ENCODE measurements at places on chromosomes 16 and 17.

GRCh38 chr16:23302045-23302956 is at the start of gene SCNN1B:
Gene SCNN1B, plus strand, starts transcription at chr16:23302302. Its CDS starts 46,298 bp downstream, at chr16:23348600.
- no peak within 1 kb of the TSS for H3K27ac ChIP-seq
- H3K27me3 ChIP-seq: no peaks in the 10 kb centered on the region
- peaks cover 3% of the 10 kb centered on the region for H3K4me1 ChIP-seq
- H3K4me3 ChIP-seq: no peak within 1 kb of the TSS

DNA sequence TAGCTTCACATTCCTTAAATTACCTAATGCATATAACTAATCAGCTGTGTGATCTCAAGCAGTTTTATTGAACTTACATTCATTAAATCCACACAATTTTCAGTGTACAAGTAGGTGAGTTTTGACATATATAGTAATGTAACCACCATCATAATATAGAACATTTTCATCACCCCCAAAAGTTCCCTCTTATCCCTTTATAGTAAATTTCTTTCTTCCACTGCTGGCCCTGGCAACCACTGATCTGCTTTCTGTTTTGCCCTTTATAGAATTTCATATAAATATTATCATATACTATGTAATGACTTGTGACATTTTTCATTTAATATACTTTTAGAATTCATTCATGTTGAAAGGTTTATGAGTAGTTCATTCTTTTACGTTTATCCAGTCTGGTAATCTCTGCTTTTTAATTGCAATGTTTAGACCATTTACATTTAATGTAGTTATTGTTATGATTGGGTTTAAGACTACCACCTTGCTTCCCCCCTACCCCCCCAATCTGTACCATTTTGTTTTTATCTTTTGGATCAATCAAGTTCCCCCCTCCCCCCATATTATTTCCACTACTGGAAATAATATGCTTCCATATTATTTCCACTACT is 125.3 kb upstream of the NACA2 start:
- no peak overlapping the region for H3K27ac ChIP-seq
- no peaks in the 10 kb centered on the region for H3K27me3 ChIP-seq
- DNase-seq: no peak
- H3K4me1 ChIP-seq: no peaks in the 10 kb centered on the region
- no peak overlapping the region for H3K4me3 ChIP-seq

DNA sequence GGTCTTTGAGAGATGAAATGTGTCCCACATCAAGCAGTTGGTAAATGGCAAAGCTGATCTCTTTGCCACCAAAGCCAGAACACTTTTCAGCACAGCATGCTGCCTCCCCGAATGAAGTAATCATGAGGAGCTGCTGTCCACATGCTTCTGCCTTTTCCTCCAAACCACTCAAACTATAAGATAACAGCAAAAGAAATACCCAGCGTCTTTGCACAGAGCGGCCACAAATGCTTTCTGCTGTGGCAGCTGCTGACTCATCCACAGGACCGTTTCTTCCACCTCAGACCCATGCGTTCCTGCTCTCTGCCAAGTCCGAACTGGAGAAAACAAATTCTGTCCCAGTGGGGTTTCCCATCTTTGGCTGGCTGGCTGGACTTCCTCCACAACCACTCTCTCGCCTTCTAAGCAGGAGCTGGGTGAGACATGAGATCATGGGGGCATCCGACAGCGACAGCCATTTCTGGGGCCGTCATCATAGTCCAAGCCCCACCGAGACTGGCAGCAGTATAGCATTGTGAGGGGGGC is 27.1 kb downstream of the TBC1D3B start:
- H3K4me1 ChIP-seq: peaks cover 21% of the 10 kb centered on the region
- no peaks in the 10 kb centered on the region for H3K36me3 ChIP-seq
- H3K27ac ChIP-seq: no peak overlapping the region
- no peak overlapping the region for H3K4me3 ChIP-seq

- no peaks in the 10 kb centered on the region for H3K27me3 ChIP-seq
- no peaks in the 10 kb centered on the region for H3K36me3 ChIP-seq
- no peak overlapping the region for H3K27ac ChIP-seq
- no peak for DNase-seq
- H3K4me1 ChIP-seq: no peaks in the 10 kb centered on the region
- no peak overlapping the region for H3K4me3 ChIP-seq
Observed at GRCh38 chr17:15915961-15916360, 29.0 kb upstream of the ADORA2B start.

- H3K4me1 ChIP-seq: no peaks in the 10 kb centered on the region
- DNase-seq: no peak
- no peaks in the 10 kb centered on the region for H3K27me3 ChIP-seq
- no peak overlapping the region for H3K27ac ChIP-seq
Observed at GRCh38 chr16:56700195-56700594, 17.9 kb downstream of the MT1X start.

- H3K4me3 ChIP-seq: no peak overlapping the region
- peaks cover 11% of the 10 kb centered on the region for H3K4me1 ChIP-seq
- H3K27me3 ChIP-seq: no peaks in the 10 kb centered on the region
- H3K27ac ChIP-seq: no peak overlapping the region
Observed at GRCh38 chr17:80113033-80113484, 11.7 kb downstream of the GAA start.

DNA sequence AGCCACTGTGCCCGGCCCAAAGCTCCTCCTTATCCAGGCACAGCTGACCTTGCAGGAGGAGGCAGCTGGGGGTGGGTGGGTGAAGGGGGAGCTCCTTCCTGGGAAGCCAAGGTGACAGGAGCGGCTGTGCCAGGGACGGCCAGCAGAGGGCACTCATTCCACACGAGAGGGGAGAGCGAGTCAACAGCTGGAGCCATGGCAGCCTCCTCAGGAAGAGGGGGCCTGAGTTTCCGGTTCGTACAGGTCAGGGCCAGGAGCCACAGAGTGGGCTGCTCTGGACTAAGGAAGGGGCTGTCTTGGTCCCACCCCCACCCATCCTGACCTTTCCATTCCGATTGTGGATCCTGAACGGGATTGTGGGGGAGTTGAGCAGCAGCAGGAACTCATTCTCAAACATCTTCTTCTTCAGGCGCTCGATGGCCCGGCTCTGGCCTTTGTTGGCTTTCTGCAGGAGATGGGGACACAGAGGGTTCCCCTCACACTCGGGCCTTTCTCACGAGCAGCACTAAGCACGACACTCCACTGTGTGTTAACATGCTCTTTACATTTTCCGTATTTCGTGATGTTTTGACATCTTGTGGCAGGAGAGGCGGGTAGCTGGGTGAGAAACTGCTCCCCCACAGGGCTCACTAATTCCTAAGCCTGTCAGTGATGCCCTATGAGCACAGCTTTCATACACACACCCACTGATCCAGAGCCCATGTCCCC is 61.6 kb downstream of the TIMM22 start:
- H3K4me1 ChIP-seq: no peaks in the 10 kb centered on the region
- peaks cover 34% of the 10 kb centered on the region for H3K36me3 ChIP-seq
- no peak overlapping the region for H3K27ac ChIP-seq
- no peaks in the 10 kb centered on the region for H3K27me3 ChIP-seq

- no peaks in the 10 kb centered on the region for H3K27me3 ChIP-seq
- no peaks in the 10 kb centered on the region for H3K36me3 ChIP-seq
- DNase-seq: no peak
- H3K4me3 ChIP-seq: no peak overlapping the region
Observed at GRCh38 chr16:58478427-58478826, 21.5 kb upstream of the NDRG4 start.

DNA sequence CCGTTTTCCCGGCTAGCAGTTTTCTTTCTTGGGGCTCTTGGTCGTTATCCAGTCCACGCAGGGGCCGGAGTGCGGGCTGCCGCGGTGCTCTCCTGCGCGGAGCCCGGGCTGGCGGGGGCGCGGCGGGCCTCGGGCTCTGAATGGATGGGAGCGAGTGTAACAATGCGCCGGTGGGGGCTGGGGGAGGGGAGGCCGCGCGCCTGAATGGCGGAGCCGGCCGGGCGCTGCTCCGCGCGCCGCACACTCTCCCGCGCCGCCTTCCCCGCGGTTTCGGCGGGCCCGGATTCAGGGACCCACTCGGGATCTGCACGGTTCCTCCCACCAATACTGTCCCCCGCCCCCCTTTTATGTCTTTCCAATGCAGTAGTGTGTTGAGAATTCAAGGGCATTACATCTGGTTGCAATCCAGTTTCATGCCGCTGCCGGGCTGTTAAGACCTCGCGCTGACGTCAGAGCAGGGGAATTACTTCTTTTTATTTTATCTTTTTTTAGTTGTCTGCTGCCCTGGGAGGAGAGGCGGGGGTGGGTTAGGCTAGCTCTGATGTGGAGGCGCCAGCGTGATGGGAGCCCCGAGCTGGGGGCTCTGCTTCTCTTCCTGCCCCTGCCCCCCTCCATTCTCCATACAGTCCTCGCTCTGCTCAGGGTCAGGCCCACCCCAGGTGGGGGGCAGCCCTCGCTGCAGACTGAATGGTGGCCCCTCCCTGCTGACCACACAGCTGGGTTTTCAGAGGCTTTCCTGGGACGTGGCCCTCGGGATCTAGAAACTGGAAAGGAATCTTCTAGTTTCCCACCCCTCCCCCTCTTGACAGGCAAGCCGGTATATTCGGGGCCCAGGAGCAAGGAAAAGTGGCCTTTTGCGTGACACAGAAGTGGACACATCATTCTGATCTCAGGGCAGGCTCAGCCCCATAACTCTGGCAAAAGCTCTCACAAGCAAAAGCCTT is 1.8 kb downstream of the RAI1 start:
- peak overlapping the region; percentile 86 for H3K27ac ChIP-seq
- DNase-seq: peak; percentile 88
- H3K36me3 ChIP-seq: no peaks in the 10 kb centered on the region
- H3K4me1 ChIP-seq: peaks cover 15% of the 10 kb centered on the region
- peak overlapping the region; percentile 66 for H3K4me3 ChIP-seq

DNA sequence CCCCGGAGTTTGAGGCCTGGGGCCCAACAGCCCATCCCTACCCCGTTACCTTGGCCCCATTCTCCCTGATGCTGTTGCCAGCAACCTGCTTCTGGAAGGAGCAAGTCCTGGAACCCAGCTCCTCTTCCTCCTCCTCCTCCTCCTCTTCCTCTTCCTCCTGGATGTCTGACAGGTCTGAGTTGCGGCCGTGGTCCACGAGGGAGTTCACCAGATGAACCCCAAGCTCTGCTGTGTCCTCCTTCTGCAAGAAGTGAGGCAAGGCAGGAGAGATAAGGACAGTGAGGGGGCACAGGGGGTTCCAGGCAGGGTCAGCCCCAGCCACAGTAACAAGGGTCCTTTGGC is 18.7 kb downstream of the TSPOAP1 start:
- no peak for DNase-seq
- no peaks in the 10 kb centered on the region for H3K36me3 ChIP-seq
- no peaks in the 10 kb centered on the region for H3K27me3 ChIP-seq
- H3K4me1 ChIP-seq: no peaks in the 10 kb centered on the region
- no peak overlapping the region for H3K27ac ChIP-seq

- H3K4me3 ChIP-seq: no peak overlapping the region
- DNase-seq: no peak
- H3K36me3 ChIP-seq: no peaks in the 10 kb centered on the region
Observed at GRCh38 chr17:18139949-18140348, 31.4 kb downstream of the MYO15A start.

DNA sequence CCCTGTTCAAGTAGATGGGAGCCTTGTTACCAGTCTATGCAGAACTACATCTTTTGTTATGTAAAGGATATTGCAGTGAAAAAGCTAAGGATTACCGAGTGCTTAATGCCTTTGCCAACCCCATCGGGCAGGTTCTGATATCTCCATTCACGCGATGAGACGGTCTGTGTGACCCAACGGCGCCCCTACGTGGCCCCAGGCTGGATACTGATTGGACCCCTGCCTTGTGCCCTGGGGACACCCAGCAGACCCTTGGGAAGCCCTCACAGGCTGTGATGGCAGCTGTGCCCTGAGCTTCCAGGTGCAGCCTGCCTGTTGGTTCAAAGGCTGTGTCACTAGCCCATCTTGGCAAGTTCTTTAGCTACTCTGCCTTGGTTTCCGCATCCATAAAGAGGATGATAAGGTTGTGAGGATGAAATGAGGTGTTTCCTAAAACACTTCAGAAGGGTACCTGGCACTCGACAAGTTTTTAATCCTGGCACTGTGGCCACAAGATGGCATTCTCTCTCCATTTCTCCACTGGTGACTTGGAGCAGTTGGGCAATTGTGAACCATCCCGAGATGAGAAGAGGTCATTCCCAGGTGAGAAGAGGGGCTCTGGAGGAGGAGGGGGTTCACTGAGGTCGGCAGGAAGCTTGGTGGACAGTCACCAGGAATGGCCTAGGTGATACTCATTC is 33.6 kb downstream of the HAPSTR1 start:
- no peak overlapping the region for H3K4me3 ChIP-seq
- peaks cover 63% of the 10 kb centered on the region for H3K4me1 ChIP-seq
- peaks cover 2% of the 10 kb centered on the region for H3K36me3 ChIP-seq
- peak overlapping the region; percentile 9 for H3K27ac ChIP-seq

DNA sequence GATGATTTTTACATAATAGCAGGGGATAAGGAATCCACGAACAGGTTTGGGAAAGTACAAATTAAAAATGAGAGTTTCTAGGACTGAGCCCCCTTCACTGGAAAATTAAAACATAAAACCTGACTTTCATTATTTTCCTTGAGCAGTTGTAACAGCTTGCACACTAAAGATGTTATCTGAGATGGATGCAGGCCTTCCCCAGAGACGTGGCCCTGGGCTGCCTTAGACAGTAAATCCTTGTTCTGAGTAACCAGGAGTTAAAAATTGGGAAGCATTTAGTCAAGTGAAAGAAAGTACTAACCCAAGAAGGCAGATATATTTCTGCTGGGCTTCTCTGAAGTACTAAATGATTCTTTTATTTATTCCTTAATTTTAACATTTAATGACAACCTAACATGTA is 432.2 kb upstream of the KIF2B start:
- no peaks in the 10 kb centered on the region for H3K4me1 ChIP-seq
- DNase-seq: no peak
- no peak overlapping the region for H3K27ac ChIP-seq

DNA sequence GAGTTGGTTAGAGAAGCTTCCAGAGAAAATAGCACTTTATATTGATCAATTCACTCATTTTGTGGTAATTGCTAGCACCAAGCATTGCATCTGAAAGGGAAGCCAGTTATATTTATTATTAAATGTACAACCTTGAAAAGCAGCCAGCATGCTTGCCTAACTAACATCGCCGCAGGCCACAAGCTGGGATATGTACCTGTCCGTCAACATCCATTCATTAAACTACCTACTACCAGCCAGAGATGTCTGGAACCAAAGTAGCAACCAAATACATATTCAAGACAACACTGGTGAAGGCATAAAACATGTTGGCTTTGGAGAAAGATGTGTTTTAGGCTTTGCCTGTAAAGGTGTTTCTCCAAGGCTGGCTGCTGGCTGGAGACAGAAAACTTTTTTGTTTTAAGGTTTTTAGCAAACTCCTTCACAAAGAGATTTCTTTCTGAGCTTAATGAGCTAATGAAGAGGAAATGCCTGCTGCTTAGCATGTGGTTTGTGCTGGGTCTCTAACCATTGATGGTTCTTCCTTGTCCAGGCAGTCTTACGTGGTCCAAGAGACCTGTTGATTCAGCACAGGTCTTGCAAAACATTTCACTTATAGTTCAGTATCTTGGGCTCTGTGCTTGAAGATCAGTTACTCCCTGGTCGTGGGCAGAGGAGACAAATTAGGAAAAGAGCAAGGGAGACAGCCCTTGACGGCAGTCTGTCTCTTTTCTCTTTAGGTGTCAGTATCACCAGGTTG is 3.1 kb downstream of the ITPRIPL2 start:
- peaks cover 45% of the 10 kb centered on the region for H3K4me1 ChIP-seq
- no peaks in the 10 kb centered on the region for H3K27me3 ChIP-seq
- H3K4me3 ChIP-seq: no peak overlapping the region
- DNase-seq: no peak

- H3K27me3 ChIP-seq: no peaks in the 10 kb centered on the region
- H3K36me3 ChIP-seq: no peaks in the 10 kb centered on the region
- H3K27ac ChIP-seq: no peak overlapping the region
- H3K4me1 ChIP-seq: peaks cover 7% of the 10 kb centered on the region
Observed at GRCh38 chr17:9356488-9356911, 219.1 kb downstream of the STX8 start.
